WTC11 (cell line): ENCODE measurements at places on chromosomes 7 and 10.

DNA sequence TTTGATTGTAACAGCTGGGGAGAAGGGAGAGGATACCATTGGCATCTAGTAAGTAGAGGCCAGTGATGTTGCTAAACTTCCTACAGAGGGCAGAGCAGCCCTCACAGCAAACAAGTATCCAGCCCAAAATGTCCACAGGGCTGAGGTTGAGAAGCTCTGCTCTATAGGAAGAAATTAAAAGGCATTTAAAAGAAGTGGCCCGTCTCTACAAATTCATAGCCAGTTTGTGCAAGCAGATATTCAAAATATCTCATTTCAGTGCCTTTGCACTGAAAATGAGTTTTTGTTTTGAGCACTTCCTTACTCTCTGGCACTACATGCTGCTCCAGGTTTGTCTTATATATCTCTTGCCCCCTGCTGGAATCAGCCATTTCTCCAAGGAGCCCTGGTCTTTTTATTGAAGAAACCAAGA lies 330.0 kb downstream of the BBS9 start:
- DNase-seq, result peak; percentile 26

GRCh38 chr7:44448922-44449583 lies 41.4 kb downstream of the NUDCD3 start:
- DNase-seq, result no peak

DNA sequence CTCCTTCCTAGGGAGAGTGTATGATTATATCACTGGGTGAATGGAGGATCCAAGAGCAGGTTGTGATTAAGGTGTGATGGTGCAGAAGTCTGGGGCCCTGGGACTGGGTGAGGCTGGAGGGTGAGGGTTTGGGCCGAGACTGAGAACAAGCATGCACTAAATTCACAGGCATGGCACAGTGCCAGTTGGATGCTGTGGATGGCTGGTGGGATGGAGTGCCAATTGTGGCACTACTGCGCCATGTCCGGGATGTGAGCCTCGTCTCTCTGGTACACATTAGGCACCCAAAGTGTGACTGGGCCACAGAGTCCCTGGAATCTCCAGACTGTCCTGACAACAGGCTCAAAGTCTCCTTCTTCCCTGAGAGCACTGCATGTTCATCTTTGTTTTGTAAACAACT lies 208.1 kb downstream of the EMX2 start:
- DNase-seq, result no peak

- DNase-seq, result no peak
Measured at GRCh38 chr10:128867210-128867609, 599.8 kb upstream of the MGMT start.

DNA sequence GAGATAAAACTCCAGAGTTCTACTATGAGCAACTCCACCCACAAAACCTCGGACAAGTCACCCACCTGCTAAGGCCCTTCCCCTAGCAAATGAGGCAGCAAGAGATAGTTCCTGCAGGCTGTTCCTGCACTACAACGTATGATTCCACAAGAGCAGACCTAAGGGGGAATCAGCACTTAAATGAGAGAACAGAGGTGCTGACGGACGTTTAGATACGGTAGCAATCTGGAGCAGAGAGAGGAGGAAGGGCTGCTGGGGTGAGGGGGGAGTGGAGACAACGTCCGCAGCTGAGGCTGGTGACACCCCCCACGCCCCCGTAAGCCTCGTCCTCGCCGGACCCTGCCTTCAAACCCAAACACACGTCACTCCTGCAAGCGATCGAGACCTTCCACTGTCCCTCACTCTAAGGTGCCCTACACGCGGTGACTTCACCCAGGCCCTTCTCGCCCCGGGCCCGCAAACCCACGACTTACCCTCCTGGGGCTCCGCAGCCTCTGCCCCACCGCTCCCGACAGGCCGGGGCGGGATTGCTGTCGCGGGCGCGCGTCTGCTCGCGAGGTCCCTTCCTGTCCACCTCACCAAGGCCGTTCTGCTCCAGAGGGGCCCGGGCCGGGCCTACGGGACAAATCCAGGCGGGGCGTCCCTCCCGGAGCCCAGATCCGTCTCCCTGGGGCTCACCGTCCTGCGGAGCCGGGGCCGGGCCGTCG lies 635 bp downstream of the ZNF12 start:
- DNase-seq, result peak; percentile 24

DNA sequence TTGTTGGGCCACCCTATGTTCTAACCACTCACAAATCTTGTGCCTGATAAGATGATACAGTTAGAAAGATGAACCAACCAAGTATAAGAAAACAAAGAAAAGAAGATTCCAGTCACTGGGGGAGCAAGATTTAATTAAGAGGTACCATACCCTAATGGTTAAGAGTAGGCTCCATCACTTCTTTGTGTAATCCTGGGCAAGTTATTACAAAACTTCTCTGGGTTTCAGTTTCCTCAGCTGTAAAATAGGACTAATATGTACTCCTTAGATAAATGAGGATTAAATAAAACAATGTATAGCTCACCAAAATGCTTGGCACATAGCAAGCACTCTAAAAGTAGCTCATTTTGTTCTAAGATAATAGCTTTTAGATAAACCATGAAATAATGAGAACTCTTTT lies 58.5 kb downstream of the ATAD1 start:
- no peak for DNase-seq

GRCh38 chr10:96090463-96090800 lies 39.7 kb upstream of the ZNF518A start:
- DNase-seq, result no peak

- DNase-seq, result no peak
Measured at GRCh38 chr7:21461282-21461681, 33.4 kb downstream of the SP4 start.

DNA sequence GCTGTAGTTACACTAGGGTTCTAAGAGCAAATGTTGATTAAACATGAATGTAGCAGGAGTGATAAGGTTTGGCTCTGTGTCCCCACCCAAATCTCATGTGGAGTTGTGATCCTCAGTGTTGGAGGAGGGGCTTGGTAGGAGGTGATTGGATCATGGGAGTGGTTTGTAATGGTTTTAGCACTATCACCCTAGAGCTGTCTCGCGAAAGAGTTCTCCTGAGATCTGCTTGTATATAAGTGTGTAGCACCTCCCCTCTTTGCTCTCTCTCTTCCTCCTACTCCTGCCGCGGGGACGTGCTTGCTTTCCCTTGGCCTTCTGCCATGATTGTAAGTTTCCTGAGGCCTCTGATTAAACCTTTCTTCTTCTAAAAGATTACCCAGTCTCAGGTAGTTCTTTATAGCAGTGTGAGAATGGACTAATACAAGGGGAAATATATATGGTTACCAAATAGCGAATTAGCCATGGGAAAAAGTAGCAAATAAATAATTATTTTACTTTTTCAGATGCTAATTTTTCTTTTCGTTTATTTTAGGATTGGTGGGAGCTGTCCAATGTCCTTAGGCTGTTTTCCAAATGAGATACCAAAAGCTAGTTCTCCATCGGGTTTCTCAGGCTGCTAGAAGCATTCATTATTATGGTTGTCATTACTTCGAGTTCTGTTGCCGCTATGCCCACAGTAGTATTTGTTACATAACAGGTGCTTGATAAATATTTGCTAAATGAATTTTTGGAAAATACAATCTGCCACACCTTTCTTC lies 58.7 kb downstream of the PTEN start:
- DNase-seq, result no peak

- no peak for DNase-seq
Measured at GRCh38 chr7:31304446-31304845, 36.1 kb downstream of the NEUROD6 start.

DNA sequence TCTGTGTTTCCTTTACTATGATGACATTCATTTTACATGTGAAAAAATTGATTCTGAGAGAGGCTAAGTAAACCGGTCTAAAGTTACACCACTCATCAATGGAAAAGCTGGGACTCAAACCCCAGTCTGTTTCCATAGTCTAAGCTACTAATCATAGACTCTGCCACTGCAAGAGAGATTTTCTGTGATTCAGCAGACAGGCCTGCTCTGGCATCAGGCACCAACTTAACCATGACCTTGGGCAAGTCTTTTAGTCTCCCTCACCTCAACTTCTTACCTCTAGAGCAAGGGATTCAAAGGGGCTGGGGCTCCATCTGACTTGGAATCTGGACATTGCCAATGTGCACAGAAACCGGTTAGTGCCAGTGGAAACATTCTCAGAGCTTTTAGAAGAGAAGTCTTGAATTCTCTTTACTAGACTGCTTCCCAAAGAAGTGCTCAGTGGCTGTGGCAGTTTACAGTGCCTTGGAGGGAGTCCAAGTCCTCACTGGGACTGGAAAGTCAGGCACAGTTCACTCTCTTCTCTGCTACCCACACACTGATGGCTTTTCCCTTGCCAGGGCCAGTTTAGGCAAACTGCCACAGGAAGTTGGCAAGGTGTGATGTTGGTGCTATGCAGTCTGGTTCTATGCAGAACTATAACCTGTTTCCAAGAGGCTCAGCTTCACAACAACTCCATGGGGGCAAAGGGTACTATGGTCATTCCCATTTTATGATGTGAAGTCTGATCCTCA lies 4.5 kb upstream of the BLNK start:
- DNase-seq, result no peak

DNA sequence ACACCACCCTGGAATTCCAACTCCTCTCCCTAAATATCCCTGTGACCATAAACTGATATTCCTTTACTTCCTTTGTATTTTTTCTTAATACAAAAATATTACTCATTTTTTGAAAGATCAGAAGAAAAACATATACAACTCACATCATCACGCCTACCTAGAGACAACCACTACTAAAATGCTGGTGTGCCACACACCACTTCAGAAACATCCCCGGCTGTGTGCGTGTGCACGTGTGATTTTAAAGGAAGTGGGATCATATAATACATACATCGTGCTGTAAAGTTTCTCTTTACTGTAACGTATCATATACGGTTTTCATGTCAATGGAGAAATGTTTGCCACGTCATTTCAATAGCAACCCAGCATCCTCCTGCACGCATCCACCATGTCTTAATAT lies 76.5 kb downstream of the ITIH5 start:
- no peak for DNase-seq

DNA sequence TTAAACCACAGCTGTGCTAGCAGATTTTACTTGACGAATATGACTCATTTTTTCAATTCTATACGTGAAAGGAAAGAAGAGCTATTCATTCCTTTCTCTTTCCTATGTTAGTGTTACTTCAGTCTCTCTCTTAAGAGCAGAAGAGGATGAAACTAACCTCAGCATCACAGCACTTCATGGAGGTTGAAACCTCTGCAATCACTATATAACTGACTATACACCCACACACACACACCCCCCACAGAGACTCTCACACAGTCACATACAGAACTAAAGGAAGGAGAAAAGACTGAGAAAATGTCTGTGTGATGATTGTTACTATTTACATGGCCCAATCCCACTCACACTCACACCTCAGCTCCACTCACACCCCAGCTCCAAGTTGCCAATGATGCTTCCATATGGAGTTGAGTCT lies 104.2 kb downstream of the KIF20B start:
- no peak for DNase-seq

- no peak for DNase-seq
Measured at GRCh38 chr7:109073543-109073942, 503.9 kb downstream of the DNAJB9 start.

DNA sequence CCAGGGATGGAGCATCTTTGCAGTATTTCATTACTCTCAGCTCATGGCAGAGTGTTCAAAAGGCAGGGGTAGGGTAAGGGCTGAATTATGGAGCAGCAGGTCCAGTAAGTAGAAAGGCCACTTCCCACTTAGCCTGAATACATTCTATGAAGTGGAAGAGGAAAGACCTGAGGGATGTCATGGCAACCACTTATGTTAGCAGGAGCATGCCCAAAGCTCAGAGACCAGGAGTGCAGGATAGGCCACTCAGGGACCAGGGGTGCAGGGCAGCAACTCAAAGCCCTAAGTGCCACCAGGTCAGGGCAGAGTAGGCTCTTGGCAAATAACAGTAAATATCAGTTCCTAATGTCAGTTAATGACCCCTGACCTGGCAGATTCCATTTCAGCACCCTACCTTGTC lies 3.6 kb downstream of the SRI start:
- DNase-seq, result no peak

- DNase-seq, result no peak
Measured at GRCh38 chr10:76975126-76975525, 662.5 kb downstream of the KCNMA1 start.

GRCh38 chr10:26697922-26698608 lies 564 bp downstream of the PDSS1 start:
- DNase-seq, result no peak

GRCh38 chr7:108660465-108660864 lies 90.8 kb downstream of the DNAJB9 start:
- DNase-seq, result no peak

- DNase-seq, result no peak
Measured at GRCh38 chr10:124721330-124722045, 22.7 kb downstream of the FAM53B start.

DNA sequence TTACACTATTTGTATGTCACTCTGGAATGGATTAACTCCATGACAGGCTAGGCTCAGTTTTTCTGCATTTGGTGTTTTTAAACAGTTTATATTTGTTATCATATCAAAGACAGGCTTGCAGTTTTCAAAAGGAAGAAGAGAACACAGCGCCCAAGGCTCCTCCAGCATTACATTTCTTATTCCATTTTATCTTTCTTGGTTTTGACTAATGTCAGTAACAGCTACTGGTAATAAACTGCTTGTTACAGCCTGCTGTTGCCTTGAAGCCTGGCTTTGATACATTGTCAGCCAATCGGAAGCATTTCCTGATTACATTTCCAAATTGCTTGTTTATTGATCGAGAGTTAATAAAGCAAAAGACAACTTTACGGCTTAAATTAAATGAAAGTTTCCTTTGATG lies 166.0 kb upstream of the MDFIC start:
- no peak for DNase-seq

DNA sequence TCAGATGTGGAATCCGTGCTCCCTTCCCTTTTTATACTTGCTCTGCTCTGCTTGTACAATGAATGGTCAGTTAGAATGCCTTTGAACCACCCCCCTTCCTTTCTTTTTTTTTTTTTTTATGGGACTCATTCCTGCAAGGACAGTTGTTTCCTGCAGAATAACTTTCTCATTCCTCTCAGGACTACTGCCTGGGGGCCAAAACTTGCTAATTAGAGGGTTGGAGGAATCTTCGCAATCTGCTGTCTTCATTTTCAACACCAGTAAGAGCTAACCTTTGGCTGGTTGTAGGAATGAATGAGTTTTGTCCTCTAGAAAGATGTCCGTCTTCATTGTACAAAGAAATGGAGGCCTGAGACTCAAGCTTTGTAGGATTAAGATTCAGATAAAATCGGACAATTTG lies 868.1 kb downstream of the LRMDA start:
- DNase-seq, result no peak

DNA sequence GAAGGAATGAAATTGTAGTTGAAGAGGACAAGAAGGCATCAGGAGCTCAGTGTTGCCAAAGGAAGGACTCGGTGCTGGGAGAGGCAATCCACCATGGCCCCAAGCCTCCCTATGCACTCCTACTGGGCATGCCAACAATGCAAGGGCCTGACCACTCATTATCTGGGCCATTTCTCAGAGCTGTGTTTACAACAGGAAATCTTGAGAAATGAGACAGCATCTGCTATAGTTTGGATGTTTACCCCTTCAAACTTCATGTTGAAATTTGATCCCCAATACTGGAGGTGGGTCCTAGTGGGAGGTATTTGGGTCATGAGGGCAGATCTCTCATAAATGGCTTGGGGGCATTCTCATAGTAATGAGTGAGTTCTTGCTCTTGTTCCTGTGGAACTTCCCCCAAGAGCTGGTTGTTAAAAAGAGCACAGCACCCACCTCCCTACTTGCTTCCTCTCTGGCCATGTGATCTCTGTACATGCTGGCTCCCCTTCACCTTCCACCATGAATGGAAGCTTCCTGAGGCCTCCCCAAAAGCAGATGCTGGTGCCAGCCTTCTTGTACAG lies 50.8 kb upstream of the AOAH start:
- no peak for DNase-seq
